T-cell (primary cell): ENCODE measurements at places on chromosomes 5 and 9. TPM values are rescaled to one million over a fixed set of nuclear protein-coding genes. Genes with fewer than 3 reads are reported as not detected.

Gene NPR3
- 0.83 TPM for total RNA-seq

Gene BARHL1
- not detected for total RNA-seq

Gene LECT2
- not detected for total RNA-seq

Gene MYO10
- total RNA-seq: not detected

Gene ORM2
- 1.4 TPM for total RNA-seq

Gene SPATA9
- not detected for total RNA-seq

Gene BHMT
- 1.6 TPM for total RNA-seq

Gene GABRG2
- not detected for total RNA-seq

Gene CARTPT
- not detected for total RNA-seq

Gene GABRA6
- total RNA-seq: not detected
